ENCODE measurements at places on chromosomes 2 and 18. TPM values are rescaled to one million over a fixed set of nuclear protein-coding genes. Genes with fewer than 3 reads are reported as not detected.

DNA sequence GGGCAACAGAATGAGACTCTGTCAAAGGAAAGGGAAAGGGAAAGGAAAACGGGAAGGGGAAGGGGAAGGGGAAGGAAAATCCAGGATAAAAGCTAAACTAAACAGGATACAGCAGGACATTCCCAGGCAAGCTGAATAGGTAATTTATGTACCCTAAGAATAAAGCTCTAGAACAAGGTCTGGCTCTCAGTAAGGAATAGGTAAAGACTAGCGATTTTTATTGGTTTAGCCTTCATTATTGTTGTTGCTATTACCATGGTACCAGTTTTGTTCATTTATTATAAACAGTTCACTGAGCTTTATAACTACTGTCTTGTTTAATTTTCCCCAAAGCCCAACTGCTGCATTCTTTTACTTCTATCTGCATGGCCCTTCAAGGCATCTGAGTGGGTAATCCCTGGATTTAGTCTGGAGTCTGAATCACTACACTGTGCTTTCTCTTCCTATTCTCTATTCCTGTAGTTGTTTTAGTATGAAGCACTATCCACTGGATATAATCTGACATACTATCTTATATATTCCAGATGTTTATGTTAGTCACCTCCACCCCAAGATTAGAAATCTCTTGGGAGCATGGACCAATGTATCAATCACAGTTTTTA is 127.1 kb upstream of the TANK start:
- H3K27me3 ChIP-seq = peaks cover 2% of the 10 kb centered on the region
- peaks cover 5% of the 10 kb centered on the region for H3K4me1 ChIP-seq
- no peak overlapping the region for H3K4me3 ChIP-seq
- no peak overlapping the region for H3K27ac ChIP-seq
- peaks cover 5% of the 10 kb centered on the region for H3K36me3 ChIP-seq

The PAIP2B gene
- 4.2 TPM for total RNA-seq

The CXCR2 gene
- 0.57 TPM for total RNA-seq

GRCh38 chr2:217409949-217410680 is 550.3 kb upstream of the TNP1 start:
- H3K27me3 ChIP-seq = peaks cover under 1% of the 10 kb centered on the region
- H3K27ac ChIP-seq = no peak overlapping the region
- no peak for DNase-seq
- H3K4me1 ChIP-seq = peaks cover 1% of the 10 kb centered on the region

GRCh38 chr2:99571954-99572353 is 82.1 kb upstream of the REV1 start:
- DNase-seq = no peak
- H3K4me1 ChIP-seq = peaks cover 4% of the 10 kb centered on the region
- no peaks in the 10 kb centered on the region for H3K36me3 ChIP-seq
- H3K27ac ChIP-seq = no peak overlapping the region
- H3K27me3 ChIP-seq = peaks cover 3% of the 10 kb centered on the region
- H3K4me3 ChIP-seq = no peak overlapping the region

GRCh38 chr2:197740200-197740599 is 35.0 kb downstream of the MARS2 start:
- H3K4me1 ChIP-seq = no peaks in the 10 kb centered on the region
- H3K36me3 ChIP-seq = no peaks in the 10 kb centered on the region
- no peak overlapping the region for H3K4me3 ChIP-seq
- peaks cover 7% of the 10 kb centered on the region for H3K27me3 ChIP-seq
- H3K27ac ChIP-seq = no peak overlapping the region
